ENCODE measurements at places on chromosomes 7 and 10.

DNA sequence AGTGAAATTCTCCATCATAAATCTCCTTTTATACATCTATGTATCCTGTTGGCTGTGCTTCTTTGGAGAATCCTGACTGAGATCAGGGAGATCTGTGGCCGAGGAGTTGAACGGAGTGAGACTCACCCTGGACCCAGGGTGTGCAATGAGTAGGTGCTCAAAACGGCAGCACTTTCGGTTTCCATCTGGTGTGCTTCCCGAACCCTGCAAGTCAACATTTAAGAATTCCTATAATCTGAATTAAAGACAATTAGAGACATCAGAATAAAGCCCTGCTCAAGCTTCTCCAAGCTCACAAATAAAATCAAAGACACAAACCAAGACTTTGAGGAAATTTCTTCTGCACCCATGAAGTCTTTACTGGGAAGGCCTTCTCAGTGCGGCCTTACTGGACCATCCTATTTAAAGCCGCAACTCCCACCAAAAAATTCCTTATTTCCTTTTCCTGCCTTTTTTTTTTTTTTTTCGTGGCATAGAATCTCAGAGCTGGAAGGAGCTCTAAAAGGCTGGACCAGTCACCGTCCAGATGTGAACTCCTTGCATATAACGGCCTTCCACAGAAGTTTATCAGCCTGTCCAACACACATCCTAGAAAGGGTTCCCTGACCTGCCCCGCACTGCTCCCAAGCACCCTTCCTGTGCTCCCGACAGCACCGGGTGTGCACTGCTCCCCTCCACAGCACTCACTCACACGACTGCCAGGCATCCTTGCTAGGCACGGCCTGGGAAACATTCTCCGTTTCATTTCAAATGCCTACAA lies 29.7 kb downstream of the GNA12 start:
- DNase-seq = no peak

DNA sequence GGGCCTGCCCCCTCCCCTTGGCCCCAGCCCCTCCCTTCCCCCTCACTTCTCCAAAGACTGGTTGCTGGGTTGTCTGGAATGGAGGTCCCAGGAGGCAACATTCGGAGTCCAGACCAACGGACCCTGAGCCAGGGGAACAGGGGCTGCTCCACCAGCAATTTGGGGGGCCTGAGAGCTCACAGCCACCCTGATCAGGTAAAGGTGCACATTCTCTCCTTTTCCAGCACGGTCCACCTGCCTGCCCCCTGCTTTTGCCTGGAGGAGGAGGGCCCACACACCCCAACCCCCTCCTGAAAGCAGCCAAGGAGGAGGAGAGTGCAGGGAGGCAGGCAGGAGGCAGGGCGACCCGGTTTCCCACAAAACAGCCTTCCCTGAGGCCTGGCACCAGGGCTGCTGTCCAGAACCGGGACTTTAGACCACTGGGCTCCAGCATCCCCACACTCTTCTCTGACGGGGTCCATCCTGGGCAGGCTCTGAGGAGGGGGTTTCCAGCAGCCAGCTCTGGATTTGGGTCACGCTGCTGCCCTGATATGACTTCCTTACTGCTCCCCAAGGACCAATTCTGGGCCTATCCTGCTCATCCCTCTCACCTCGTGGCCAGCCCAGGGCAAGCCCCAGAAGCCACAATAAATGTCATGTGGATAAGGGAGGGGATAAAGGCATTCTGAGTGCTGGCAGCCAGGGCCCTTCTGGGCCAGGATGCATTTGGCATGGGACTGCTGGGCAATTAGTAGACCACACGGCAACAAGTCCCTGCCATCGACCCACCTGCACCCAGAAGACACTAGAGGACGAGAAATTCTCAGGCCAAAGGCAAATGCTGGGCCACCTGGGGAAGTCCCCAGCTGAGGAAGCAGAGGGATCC lies 1.1 kb upstream of the CAMK2B start:
- no peak for DNase-seq

DNA sequence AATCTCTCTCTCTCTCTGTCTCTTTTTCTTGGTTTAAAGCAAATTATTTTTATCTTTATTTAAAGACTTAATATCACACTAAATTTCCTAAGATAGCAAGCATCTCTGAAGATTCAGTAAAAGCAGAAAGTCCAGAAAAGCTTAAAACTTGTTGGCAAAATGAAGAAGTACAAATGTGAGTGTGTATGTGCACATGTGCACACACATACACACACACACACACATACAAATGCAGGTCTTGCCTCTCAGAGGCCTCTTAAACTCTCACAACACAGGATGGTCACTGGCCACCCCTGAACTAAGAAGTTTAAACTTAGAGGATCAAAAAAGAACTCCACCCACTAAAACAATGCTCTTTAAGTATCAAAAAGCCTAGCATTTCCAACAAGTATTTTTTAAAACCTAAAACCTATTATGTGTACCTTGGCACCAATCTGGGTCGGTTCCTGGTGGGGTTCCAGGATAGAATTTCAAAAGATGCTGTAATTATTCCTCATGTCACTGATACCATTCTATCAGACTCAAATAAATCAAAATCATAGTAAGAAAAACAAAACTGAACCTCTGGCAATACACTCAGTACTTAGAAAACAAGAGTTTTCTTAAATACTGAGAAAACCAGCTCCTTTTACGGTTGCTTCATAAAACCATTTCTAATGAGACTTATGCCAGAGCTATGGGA lies 55.0 kb downstream of the SORBS1 start:
- no peak for DNase-seq

GRCh38 chr10:17457083-17457482 lies 2.7 kb upstream of the ST8SIA6 start:
- DNase-seq = no peak

DNA sequence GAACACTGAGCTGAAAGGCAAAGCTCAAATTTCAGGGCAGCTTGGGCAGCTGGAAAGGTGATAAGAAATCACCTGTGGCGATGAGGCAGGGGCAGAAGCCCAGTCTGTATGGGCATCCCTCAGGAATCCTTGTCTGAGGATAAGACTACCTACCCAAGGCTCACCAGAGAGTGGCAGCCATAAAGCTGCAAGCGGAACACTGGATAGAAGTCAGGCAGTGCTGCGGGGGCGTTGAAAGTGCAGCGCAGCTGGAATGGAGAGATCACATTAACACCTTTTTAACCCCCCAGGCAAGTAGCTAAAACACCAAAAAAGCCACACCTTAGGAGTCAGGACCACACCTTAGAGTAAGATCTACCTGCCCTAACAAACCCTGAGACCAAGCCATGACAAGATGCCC lies 38.2 kb downstream of the ABCB5 start:
- DNase-seq = no peak

DNA sequence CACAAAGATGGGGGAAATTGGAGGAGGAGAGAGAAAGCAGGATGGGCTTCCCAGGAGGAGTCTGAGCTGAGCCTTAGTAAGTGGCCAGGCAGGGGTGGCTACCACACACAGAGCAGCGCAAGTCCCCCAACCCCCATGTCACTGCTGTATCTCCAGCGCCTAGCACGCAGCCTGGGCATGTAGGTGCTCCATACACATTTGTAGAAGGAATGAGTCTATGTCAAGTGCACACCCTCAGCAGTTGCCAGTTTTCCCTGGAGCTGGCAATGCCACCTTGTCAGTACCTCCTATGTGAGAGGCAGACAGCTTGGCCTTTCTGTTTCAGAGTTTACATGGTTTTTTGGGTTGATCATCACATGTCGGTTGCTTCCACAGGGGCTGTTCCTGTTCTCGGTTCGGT lies 116.1 kb downstream of the CLEC2L start:
- no peak for DNase-seq

- no peak for DNase-seq
Measured at GRCh38 chr7:155131090-155131489, 61.0 kb downstream of the HTR5A start.

DNA sequence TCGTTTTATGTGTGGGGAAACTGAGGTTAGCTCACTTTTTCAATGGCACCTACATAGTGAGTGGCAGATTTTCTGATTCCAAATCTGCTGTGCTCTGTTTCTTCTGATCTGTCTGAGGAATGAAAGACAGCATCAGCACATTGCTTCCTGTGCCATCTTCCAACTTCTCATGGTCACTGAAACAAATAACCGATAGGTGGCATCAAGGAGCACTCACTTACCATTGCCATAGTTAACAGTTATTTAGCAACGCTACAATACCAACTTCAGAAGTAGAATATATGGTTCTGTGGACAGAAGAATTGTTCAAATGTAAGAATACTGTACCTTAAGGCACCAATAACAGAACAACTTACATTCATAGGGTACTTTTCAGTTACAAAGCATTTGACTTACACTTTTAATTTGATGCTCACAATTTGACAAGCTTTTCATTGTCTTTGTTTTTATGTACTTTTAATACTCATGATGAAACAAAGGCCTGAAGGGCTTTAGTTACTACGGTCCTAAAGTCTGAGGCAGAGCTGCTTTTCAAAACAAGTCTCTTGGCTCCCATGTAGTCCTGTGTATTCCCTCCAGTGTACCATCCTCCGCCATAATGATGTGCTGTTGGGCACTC lies 228.9 kb upstream of the TCF7L2 start:
- no peak for DNase-seq

GRCh38 chr10:23284674-23285335 lies 59.8 kb downstream of the C10orf67 start:
- DNase-seq = no peak

DNA sequence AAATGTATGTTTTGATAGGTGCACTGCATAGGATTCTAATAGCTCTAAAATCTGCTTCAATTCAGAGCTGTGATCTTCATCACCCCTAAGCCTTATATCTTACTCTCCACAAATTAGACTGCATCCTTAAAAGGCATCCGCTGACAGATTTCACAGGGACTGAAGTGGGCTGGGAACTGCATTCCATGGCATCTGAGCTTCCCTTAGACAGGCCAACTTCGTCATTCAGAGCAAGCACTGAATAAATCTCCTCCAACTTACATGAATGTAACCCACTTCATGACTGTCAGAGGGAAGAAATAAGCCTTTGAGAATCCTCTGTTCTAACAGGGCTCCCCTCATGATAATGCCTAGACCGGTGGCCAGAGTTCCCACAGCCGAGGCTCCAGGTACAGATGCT lies 71.3 kb downstream of the SFMBT2 start:
- no peak for DNase-seq

- DNase-seq = no peak
Measured at GRCh38 chr10:5442990-5443370, 30.6 kb downstream of the NET1 start.

GRCh38 chr10:30039567-30039966 lies 19.8 kb downstream of the JCAD start:
- DNase-seq = no peak

- no peak for DNase-seq
Measured at GRCh38 chr7:107232568-107233090, 63.8 kb downstream of the HBP1 start.

- no peak for DNase-seq
Measured at GRCh38 chr10:83516788-83517187, 622.5 kb upstream of the GHITM start.

- no peak for DNase-seq
Measured at GRCh38 chr7:114264023-114264422, 150.6 kb upstream of the FOXP2 start.

GRCh38 chr7:98909487-98909886 lies 31.2 kb downstream of the TRRAP start:
- no peak for DNase-seq

- DNase-seq = no peak
Measured at GRCh38 chr7:41188163-41189130, 514.4 kb downstream of the INHBA start.

DNA sequence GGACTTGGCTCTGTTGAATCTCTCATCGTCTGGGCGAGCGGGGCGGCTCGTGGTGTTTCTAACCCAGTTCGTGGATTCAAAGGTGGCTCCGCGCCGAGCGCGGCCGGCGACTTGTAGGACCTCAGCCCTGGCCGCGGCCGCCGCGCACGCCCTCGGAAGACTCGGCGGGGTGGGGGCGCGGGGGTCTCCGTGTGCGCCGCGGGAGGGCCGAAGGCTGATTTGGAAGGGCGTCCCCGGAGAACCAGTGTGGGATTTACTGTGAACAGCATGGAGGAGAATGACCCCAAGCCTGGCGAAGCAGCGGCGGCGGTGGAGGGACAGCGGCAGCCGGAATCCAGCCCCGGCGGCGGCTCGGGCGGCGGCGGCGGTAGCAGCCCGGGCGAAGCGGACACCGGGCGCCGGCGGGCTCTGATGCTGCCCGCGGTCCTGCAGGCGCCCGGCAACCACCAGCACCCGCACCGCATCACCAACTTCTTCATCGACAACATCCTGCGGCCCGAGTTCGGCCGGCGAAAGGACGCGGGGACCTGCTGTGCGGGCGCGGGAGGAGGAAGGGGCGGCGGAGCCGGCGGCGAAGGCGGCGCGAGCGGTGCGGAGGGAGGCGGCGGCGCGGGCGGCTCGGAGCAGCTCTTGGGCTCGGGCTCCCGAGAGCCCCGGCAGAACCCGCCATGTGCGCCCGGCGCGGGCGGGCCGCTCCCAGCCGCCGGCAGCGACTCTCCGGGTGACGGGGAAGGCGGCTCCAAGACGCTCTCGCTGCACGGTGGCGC lies at the start of gene EN2:
EN2 (plus strand) TSS at position 19 of the 767 bp plus-strand sequence; CDS start at position 268, 249 bp downstream.
- DNase-seq = no peak

DNA sequence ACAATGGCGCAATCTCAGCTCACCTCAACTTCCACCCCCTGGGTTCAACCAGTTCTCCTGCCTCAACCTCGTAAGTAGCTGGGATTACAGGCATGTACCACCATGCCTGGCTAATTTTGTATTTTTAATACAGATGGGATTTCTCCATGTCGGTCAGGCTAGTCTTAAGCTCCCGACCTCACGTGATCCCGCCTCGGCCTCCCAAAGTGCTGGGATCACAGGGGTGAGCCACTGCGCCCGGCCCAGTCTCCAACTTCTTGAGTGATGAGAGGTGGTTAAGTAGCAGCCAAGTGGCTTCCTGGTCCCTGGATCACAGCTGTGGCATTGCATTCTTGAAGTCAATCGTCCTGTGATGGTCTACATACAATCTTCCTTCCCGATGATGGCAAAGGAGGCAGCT lies 46.1 kb upstream of the NFE2L3 start:
- DNase-seq = no peak

GRCh38 chr10:93178226-93178625 lies 104.5 kb downstream of the CYP26A1 start:
- no peak for DNase-seq

GRCh38 chr10:98416606-98417388 lies 1.8 kb upstream of the PYROXD2 start:
- DNase-seq = no peak

DNA sequence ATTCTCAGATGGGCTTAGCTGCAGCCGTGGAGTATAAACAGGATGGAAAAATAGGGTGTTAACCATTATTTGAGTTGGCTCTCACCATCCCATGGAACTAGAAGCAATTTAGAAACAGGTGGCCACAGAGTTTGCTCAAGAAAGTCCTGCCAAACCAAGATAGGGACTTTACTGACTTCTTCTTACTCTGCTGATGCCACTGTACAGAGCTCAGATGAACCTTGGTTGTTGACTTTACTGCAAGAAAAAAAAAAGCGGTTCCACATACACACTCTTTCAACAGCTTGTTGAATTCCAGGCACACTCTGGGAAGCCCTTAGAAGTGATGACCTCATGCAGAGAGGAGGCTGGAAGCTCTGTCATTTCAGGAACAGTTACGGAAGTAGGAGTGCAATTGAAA lies 753.4 kb downstream of the NRG3 start:
- DNase-seq = no peak

DNA sequence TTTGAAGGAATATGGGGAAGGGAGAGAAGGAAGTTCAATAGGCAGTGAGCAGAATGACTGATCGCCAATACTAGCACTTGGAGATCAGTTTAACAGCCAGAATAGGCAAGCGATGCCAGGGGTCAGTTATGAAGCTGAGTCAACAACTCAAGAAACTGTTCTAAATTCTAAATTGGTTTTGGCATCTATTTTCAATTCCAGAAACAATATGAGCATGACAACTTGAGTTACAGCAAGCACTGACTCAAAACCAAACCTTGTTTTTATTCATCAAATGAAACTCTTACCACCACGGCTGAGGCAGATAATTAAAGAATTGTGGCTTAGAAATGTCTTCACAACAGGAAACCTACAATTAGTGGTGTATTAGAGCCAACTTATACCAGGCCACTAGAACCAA lies 180.5 kb upstream of the ASAH2 start:
- no peak for DNase-seq
